Spinal cord (tissue), 10 donors: ENCODE measurements at places on chromosomes 3 and 15. TPM values are rescaled to one million over a fixed set of nuclear protein-coding genes. Genes with fewer than 3 reads are reported as not detected.

The SCAANT1 gene
- not detected for total RNA-seq

The CIB2 gene
- 18.2 TPM for total RNA-seq

The KLHL6 gene
- 3.0 TPM for total RNA-seq

The GHSR gene
- total RNA-seq, result 0.40 TPM

The RARB gene
- 42.4 TPM for total RNA-seq

The SAMD7 gene
- total RNA-seq, result not detected

The SCN11A gene
- total RNA-seq, result 1.0 TPM

The GXYLT2 gene
- total RNA-seq, result 30.9 TPM

The COL7A1 gene
- 28.6 TPM for total RNA-seq

DNA sequence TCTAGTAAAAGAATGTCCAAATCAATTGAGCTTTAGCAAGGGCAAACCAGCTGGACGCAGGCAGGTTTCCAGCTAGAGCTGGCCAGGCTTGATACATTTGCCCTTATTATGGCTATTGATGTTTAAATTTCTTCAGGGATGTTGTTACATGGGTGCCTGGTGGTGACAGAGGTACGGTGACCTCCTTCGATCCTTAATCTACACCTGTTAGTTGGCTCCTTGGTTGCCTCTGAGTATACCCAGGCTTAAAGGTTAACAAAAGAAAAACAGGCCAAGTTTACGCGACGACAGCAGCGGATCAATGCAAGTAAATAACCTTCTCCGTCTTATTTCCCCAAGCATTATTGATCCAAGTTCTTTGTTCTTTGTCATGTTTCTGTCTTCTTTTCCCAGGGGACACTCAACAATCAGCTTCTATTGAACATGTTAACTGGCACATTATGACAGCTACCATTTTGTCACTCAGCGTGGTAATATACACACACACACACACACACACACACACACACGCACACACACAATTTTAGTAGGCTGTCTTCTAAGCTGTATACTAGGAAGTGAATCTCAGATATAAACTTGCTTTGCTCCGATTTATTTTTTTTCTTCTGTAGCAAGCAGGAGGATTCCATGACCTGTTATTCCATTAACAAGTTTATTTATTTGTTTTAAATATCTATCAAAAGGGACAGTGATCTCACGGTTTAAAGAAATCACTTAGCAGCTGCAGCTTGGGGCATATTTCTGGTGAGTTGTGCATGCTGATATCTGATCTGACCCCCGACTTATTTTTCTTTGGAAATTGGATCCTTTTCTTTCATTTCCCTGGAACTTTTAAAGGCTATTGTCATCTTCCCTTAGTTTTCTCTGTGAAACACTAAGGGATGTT, 844.7 kb downstream of the MCTP2 start:
- no peaks in the 10 kb centered on the region for H3K36me3 ChIP-seq
- H3K27me3 ChIP-seq, result no peaks in the 10 kb centered on the region
- no peak overlapping the region for H3K27ac ChIP-seq
- no peak for DNase-seq

DNA sequence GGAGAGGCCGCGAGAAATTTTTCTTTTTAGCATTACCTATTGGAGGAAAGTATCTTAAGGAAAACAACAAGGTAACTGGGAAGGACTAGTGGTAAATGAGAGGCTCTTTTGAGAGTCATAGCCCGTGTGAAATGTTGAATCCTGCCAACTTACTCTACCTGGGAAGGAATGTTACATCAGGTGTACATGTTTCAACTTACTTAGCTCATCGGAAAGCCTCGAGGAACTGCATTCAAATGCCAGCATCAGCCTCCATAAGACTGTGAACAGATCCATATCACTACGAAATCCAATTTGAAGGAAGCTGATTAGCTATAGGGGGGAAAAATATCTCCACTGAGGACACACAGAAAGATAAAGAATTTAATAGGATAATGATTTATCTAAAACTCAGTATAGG, 72.3 kb upstream of the PDZRN3 start:
- H3K4me3 ChIP-seq, result no peak overlapping the region
- no peaks in the 10 kb centered on the region for H3K4me1 ChIP-seq
- DNase-seq, result no peak
- H3K27ac ChIP-seq, result no peak overlapping the region

DNA sequence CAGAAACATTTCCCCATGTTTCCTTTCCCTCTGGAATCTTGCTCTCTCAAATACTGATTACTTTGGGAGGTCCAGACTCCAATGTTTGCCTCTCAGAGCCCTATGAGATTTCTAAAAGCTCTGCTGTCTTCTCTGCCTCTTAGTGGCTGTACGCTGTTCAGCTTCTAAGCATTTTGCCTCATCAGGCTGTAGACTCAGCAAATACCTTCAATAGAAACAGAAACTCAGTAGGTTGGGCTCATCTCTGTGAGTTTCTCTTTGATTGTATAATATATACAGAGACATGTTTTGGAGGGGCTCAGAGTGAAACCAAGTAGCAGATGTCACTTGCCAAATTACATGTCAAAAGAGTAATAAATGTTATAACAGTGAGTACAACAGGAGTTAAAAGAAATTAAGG, 380.8 kb upstream of the MEIS2 start:
- H3K4me1 ChIP-seq, result no peaks in the 10 kb centered on the region
- no peaks in the 10 kb centered on the region for H3K27me3 ChIP-seq
- no peak overlapping the region for H3K4me3 ChIP-seq

DNA sequence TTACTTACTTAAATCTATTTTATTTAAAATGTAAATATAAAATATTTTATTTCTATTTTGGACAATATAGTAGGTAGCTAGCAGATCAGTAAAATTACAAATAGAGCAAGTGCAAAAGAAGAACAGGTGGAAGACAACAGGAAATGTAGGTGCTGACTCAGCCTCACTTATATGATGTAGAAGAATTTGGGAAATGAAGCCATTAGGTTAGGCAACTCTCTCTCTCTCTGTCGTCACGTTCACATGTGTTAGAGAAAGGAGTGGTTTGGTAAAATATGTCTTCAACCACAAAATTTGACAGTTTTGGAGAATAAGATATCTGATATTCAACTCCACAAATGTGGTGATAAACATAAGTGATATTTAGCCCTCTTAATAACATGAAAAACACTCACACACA, 532.5 kb upstream of the KCNMB2 start:
- no peak overlapping the region for H3K27ac ChIP-seq
- no peak overlapping the region for H3K4me3 ChIP-seq
- no peaks in the 10 kb centered on the region for H3K27me3 ChIP-seq
- H3K36me3 ChIP-seq, result no peaks in the 10 kb centered on the region

DNA sequence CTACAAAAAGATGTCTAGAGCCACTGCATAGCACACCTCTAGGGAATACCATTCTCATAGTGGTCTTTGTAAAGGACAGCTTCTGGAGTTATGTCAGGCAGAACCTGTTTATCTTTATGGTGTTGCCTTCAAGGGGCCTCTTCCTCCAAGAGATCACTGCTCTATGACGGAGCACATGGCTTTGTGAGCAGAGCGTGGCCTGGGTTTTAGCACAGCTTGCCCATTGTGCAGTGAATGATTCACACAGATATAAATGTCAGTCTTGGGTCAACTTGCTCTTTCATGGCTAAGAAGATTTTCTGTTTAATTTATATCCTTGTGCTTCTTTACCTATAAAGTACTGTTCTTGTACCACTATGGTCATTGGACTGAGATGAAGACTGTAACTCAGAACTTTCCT, 41.5 kb upstream of the RBMS3 start:
- no peaks in the 10 kb centered on the region for H3K27me3 ChIP-seq
- H3K4me1 ChIP-seq, result no peaks in the 10 kb centered on the region
- no peaks in the 10 kb centered on the region for H3K36me3 ChIP-seq

- no peak overlapping the region for H3K4me3 ChIP-seq
- no peaks in the 10 kb centered on the region for H3K36me3 ChIP-seq
- H3K27ac ChIP-seq, result no peak overlapping the region
- no peaks in the 10 kb centered on the region for H3K4me1 ChIP-seq
- no peaks in the 10 kb centered on the region for H3K27me3 ChIP-seq
- no peak for DNase-seq
Observed at GRCh38 chr3:18008706-18009368, 266.4 kb upstream of the TBC1D5 start.

DNA sequence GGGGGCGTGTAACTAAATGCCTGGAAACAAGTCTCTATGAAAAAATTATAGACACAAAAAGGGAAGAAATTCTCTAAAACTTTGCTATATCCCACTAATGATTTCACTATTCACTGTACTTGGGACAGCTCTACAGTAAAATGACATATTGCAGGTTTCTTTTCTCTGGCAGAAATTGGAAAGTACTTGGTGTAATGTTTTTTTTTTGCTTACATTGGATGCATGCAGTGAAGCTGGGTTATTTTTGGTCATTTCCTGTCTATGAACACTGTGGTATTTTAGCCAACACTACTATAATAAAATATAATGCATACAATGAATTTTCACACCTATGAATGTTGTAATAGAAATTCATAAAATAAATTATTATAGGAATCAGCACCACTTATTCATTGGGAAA, 109.7 kb downstream of the LRRC49 start:
- H3K27me3 ChIP-seq, result no peaks in the 10 kb centered on the region
- DNase-seq, result no peak
- H3K27ac ChIP-seq, result no peak overlapping the region
- no peak overlapping the region for H3K4me3 ChIP-seq
- H3K36me3 ChIP-seq, result peaks cover 3% of the 10 kb centered on the region

DNA sequence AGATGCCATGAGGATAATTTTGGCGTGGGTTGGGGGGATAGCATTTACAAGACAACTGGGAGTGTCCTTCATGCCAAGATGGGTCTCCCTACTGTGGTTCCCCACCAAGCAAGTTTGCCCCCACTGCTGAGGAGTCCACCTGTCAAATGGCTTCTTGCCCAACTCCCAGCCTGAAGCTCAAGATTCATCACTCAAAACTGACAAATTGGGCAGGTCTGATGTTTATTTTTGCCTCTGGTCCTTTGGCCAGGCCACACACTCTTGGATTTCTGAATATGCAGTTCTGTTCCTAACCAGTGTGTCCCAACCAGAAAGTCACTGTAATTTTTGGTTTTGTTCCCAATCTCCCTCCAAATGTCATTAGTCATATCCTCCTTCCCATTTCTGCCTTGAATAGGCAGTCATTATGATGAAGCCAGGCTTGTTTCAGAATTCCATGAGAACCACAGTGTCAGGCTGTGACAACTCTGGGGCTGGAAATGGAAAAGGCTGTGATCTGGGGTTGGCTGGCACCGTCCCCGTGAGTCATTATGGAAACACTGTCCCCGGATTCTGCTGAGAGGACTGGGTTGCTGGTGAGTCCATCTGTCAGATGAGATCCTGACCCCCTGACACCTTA, 29.3 kb upstream of the MEF2A start:
- peak; percentile 5 for DNase-seq
- no peaks in the 10 kb centered on the region for H3K4me1 ChIP-seq
- H3K36me3 ChIP-seq, result no peaks in the 10 kb centered on the region
- H3K27ac ChIP-seq, result no peak overlapping the region
- H3K4me3 ChIP-seq, result no peak overlapping the region

- peaks cover 13% of the 10 kb centered on the region for H3K4me1 ChIP-seq
- H3K27me3 ChIP-seq, result peaks cover 3% of the 10 kb centered on the region
- no peaks in the 10 kb centered on the region for H3K36me3 ChIP-seq
- H3K4me3 ChIP-seq, result peak overlapping the region; percentile 32
- no peak for DNase-seq
Observed at GRCh38 chr15:100849855-100850218, 29.8 kb upstream of the ALDH1A3 start.

GRCh38 chr15:29104566-29104880, 165.1 kb downstream of the NSMCE3 start:
- peaks cover 30% of the 10 kb centered on the region for H3K4me1 ChIP-seq
- H3K36me3 ChIP-seq, result peaks cover 78% of the 10 kb centered on the region
- DNase-seq, result no peak

DNA sequence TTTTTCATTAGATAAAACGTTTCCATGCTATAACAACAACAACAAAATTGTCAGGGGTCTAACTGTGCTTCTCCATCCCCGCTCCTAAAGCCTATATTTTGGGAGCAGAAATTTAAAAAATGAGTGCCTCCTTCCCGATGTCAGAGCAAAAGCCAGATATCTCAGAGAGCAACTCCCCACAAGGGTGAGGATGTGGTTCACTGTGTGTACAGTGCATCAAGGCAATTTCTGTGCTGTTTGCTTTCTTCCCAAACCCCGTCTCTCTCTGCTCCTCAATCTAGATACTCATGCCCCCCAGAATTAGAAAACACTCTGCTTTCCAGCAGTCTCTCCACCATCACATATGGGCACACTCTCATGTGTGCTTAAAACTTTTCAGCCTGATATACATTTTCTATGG, 76.7 kb upstream of the MBNL1 start:
- DNase-seq, result no peak
- H3K4me1 ChIP-seq, result no peaks in the 10 kb centered on the region
- no peaks in the 10 kb centered on the region for H3K36me3 ChIP-seq
- no peaks in the 10 kb centered on the region for H3K27me3 ChIP-seq
- no peak overlapping the region for H3K27ac ChIP-seq

- no peak overlapping the region for H3K27ac ChIP-seq
- DNase-seq, result no peak
- no peaks in the 10 kb centered on the region for H3K36me3 ChIP-seq
- H3K4me1 ChIP-seq, result no peaks in the 10 kb centered on the region
- H3K27me3 ChIP-seq, result no peaks in the 10 kb centered on the region
Observed at GRCh38 chr3:121269389-121269788, 276.4 kb downstream of the POLQ start.

DNA sequence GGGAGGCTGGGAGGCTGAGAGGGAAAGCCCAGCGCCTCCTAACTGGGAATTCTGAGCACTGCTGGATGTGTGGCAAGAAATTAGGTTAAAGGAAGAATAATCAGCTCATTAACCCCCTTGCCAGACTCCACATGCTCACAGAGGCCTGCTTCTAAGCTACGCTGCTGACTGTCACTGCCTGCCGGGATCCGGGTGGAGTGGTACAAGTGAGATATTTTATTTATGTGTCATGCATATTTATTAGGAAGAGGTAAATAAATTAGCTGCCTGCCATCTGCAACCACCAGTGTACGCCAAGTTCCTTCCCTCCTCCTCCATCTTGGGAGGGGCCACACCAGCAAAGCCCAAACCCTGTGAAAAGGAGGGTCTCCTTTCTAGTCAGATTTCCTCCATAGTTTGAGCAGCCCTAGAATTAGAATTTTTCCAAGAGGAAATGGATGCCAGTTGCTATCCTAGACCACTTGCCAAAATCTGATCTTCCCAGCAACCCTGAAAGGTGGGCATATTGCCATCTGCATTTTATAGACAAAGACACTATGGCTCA, 43.5 kb upstream of the GRIP2 start:
- H3K27me3 ChIP-seq, result no peaks in the 10 kb centered on the region
- peak; percentile 86 for DNase-seq
- H3K27ac ChIP-seq, result no peak overlapping the region
- H3K36me3 ChIP-seq, result no peaks in the 10 kb centered on the region
- peaks cover 24% of the 10 kb centered on the region for H3K4me1 ChIP-seq
- no peak overlapping the region for H3K4me3 ChIP-seq

GRCh38 chr15:74122403-74123130, 7.8 kb upstream of the ISLR2 start:
- H3K4me3 ChIP-seq, result no peak overlapping the region
- no peak overlapping the region for H3K27ac ChIP-seq
- no peaks in the 10 kb centered on the region for H3K36me3 ChIP-seq
- no peak for DNase-seq
- peaks cover 11% of the 10 kb centered on the region for H3K4me1 ChIP-seq
- H3K27me3 ChIP-seq, result peaks cover 23% of the 10 kb centered on the region

GRCh38 chr15:55357774-55358173, 38.8 kb downstream of the PIGB start:
- no peak overlapping the region for H3K27ac ChIP-seq
- H3K4me1 ChIP-seq, result no peaks in the 10 kb centered on the region
- no peak overlapping the region for H3K4me3 ChIP-seq
- H3K36me3 ChIP-seq, result peaks cover 6% of the 10 kb centered on the region
- DNase-seq, result no peak
- H3K27me3 ChIP-seq, result no peaks in the 10 kb centered on the region
